ENCODE measurements at places on chromosomes 13 and 19.

GRCh38 chr19:19053508-19054314, 10.1 kb upstream of the SLC25A42 start:
- DNase-seq: no peak

GRCh38 chr13:87344176-87344575, 327.0 kb upstream of the SLITRK5 start:
- DNase-seq: no peak

- DNase-seq: peak; percentile 76
Measured at GRCh38 chr19:2027361-2027760, 11.8 kb upstream of the BTBD2 start.

- DNase-seq: peak; percentile 12
Measured at GRCh38 chr13:96052656-96053002, 572 bp downstream of the UGGT2 start.

DNA sequence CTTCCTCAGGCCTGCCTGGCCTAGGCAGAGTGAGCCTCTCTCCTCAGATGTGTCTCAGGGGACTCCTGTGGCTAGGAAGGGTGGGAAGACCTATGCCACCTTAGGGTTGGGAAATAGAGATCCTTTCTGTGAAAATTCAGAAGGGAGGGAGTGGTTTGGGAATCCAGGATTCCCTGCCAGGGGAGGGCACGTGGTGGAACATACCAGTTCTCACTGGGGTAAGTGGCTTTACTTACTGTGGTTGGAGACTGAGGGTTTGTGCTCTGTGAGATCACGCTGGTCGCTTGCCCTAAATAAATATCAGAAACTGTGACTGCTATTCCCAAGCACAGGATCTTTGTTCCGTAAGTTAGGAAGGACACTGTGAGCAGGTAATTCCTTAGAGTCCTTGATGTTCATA, 16.9 kb downstream of the CEACAM1 start:
- no peak for DNase-seq

DNA sequence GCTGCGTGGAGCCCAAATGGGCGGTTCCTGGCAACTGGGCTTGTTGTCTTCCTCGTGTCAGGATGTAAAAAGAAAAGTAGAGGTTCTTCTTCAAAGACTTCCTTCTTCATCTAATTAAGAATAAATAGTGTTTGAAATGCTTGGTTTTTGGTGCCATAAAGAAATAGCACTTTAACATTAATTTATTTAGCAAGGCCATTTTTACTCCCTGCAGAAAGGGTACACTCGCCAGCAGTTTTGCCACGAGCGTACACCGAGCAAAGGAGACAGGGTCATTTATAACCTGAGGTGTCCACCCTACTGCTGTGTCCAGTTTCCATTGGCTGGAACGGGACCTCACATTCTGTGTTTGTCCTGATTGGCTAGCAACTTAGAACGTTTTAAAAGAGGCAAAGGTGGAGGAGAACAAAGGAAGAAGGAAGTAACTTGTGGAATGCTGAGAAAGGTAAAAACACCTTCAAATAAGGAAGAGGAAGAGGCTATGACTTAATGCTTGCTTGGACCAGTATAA, 21.8 kb upstream of the OR10H1 start:
- DNase-seq: no peak

- DNase-seq: no peak
Measured at GRCh38 chr19:31391518-31391917, 42.3 kb upstream of the TSHZ3 start.

GRCh38 chr19:1455002-1455335, 5.0 kb downstream of the APC2 start:
- DNase-seq: no peak

GRCh38 chr19:56837492-56838023, 3.0 kb downstream of the PEG3 start:
- no peak for DNase-seq

- DNase-seq: no peak
Measured at GRCh38 chr13:106738186-106738678, 170.3 kb upstream of the ARGLU1 start.

- no peak for DNase-seq
Measured at GRCh38 chr19:4391701-4392483, 8.5 kb downstream of the SH3GL1 start.

DNA sequence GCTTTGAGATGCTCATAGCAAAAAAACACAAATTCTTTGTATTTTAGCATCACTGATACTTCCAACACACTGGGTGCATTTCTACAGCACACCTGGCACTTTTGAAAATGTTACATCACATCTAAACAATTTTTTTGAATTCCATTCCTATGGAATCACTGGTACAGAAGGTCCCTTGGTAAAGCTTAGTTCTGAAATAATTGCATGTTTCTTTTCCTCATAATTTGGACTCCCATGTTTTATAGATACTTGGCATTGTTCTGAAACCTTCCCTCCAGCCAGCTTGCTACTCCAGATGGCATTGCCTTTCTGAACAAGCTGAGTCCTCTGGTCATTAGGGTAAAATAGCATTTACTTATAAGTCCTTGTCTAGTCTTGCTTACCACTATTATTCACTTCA, 481.3 kb upstream of the GPC6 start:
- DNase-seq: no peak

DNA sequence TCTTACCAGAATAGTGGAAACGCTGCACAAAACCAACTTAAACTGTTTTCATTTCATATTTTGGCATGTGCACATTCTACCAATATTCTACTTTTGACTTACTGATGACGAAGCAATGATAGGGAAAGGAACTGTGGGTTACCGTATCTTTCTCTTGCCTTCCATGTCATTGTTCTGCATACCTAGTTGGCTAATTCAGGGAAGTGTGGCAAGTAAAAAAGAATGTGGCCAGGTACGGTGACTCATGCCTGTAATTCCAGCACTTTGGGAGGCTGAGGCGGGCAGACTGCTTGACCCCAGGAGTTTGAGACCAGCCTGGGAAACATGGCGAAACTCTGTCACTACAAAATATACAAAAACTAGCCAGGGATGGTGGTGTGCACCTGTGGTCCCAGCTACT, 108.2 kb downstream of the SIPA1L3 start:
- no peak for DNase-seq

DNA sequence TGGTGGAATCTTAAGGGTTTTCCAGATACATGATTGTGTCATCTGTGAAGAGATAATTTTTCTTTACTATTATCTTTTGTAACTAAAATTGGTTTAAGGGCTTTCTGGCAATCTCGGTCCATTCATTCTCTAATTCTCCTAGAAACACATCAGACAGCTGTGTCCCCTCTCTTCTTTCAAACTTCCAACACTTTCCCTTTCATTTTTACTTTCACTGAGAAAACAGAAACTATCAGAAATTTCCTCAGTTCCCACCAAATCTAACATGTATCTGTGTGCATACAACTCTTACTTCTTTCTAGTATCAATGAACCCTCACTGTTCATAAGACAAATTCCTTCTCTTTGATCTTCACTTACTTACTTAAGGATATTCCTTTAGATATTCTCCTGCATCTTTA, 40.2 kb downstream of the KCNRG start:
- DNase-seq: no peak

DNA sequence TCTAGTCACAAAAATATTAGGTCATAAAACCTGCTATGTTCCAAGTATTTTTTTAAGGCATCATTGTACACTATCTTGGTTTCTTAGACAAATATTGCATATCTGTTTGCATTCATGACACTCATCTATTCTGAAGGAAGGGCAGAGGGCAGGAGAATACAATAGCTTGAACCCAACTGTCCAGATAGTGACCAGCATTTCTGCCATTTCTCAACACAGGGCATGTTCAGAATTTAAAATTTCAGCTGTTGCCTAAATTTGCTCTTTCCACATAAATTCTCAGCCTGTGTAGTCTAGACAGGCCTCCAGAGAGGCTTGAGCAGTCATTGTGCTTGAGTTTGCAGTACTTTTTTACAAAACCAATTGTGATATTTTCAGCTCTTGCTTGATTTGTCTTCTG, 119.5 kb downstream of the ZAR1L start:
- no peak for DNase-seq

GRCh38 chr19:33667881-33668280, 46.1 kb downstream of the CHST8 start:
- no peak for DNase-seq

DNA sequence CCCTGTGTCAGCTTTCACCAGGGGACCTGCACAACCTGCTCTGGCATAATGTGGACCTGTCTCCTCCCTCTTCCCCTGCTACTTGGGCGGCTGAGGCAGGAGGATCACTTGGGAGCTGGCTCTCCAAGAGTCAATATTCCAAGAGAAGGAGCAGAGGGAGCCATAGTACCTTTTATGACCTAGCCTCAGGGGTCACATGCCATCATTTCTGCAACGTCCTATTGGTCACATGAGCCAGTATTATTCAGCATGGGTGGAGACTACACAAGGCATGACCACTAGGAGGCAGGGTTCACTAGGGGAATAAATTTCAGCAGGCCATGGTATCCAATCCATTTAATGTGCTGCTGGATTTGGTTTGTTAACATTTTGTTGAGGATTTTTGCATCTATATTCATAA, 12.0 kb upstream of the SHFL start:
- DNase-seq: no peak

- no peak for DNase-seq
Measured at GRCh38 chr13:36915896-36916640, 4.0 kb downstream of the SMAD9 start.

DNA sequence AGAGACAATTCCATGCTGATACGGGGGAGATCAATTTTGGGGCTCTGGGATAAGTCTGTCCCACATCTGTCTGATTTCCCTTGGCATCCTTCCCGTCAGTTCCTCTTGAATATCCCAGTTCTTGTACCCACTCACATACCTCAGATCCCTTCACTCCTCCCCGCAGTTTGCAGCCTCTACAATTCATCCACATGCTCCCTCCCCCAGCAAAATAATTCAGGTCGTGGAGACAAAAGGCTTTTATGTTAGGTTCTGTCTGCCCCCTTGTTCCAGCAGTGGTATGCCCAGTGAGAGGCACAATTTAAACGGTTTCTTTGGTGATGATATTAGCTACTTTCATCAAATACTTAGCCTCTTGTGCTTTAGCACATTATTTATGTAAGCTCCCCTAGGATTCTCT, 9.6 kb downstream of the RPS16 start:
- DNase-seq: no peak

- no peak for DNase-seq
Measured at GRCh38 chr19:39207293-39207836, 3.3 kb upstream of the SYCN start.

DNA sequence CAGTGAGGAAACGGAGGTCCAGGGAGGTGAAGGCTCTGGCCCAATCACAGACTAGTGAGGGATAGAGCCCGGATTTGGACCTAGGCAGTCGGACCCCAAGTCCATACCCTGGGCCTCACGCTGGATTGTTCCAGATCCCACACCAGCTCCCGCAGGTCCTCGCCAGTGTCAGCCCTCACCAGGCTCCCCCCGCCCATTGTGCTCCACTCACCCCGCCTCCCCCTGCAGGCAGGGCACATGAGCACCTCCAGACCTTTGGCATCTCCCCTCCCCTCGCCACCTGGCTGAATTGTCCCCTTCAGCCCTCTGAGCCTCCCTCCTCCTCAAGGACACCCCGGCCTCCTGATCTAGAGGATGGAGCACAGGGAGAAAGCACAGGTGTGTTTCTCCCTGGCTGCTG, 152.4 kb downstream of the KATNAL1 start:
- DNase-seq: no peak

DNA sequence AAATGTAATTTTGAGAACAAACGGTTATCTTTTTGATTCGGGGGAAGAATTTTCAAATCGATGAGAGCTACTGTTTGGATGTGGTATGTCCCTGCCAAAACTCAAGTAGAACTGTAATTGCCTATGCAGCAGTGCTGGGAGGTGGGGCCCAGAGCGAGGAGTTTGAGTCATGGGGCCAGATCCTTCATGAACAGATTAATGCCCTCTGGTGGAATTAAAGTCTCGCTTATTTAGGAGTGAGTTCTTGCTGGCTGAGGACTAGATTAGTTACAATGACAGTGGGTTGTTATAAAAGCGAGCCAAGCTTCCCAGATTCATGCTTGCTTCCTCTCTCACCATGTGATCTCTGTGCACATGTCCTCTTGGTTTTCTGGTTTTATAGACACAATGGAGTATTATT, 11.8 kb upstream of the PRR20A start:
- DNase-seq: no peak

- no peak for DNase-seq
Measured at GRCh38 chr19:33630880-33631608, 9.3 kb downstream of the CHST8 start.

- DNase-seq: no peak
Measured at GRCh38 chr19:729965-730668, 20.8 kb upstream of the MISP start.

- no peak for DNase-seq
Measured at GRCh38 chr19:16035601-16036297, 40.5 kb upstream of the TPM4 start.

DNA sequence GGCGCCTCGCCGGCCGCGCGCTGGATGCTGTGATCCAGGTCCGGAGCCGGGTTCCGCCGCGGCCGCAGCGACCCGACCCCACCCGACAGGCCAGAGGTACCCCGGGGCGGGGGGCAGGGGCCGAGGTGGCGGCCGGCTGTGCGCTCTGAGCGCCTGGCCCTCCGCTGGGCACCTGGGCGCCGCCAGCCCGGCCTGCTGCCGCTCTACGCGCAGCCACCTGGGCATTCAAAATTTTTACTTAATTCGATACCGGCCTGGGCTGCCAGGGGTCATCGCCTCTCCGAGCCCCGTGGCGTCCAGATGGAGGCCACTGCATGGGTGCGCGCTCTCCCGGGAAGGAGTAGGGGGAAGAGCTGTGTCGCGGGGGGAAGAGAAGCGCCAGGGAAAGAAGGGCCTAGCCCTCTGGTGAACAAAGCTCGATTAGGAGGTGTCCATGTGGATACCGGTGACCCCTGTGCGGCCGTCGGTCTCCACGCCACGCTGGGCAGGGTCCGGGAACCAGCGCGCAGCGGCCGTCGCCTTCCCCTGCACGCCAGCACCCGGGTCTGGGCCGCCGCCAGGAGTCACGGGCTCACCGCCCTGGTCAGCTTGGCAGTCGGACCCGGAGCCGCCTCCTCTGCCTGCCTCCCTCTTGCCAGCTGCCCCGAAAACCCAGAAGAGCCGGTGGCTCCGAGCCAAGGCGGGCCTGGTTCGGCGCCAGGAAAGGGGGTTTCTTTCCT, 666 bp downstream of the BIVM start:
- no peak for DNase-seq

- DNase-seq: no peak
Measured at GRCh38 chr19:42207767-42208271, 9.7 kb downstream of the DEDD2 start.
